ENCODE measurements at places on chromosomes 7 and 10. TPM values are rescaled to one million over a fixed set of nuclear protein-coding genes. Genes with fewer than 3 reads are reported as not detected.

Gene PON1
- 0.65 TPM for total RNA-seq

Gene OR2A1
- total RNA-seq = not detected

Gene ARF5
- total RNA-seq = 114 TPM

Gene MMP21
- total RNA-seq = not detected

Gene TMEM140
- total RNA-seq = 37.0 TPM

Gene BTBD16
- total RNA-seq = not detected

Gene GIMAP7
- total RNA-seq = 45.1 TPM

Gene ZNF467
- total RNA-seq = 0.53 TPM

Gene AGAP5
- total RNA-seq = 9.8 TPM

Gene TRPV5
- not detected for total RNA-seq

Gene C7orf33
- total RNA-seq = not detected

Gene IDI2
- total RNA-seq = not detected

Gene GPC2
- total RNA-seq = 9.7 TPM

Gene SNCG
- not detected for total RNA-seq

Gene H2BK1
- 3.4 TPM for total RNA-seq

Gene ZNF518A
- total RNA-seq = 26.6 TPM

Gene PON3
- total RNA-seq = not detected

Gene DGKB
- total RNA-seq = not detected

Gene DNAJC12
- 35.6 TPM for total RNA-seq
